Hematopoietic multipotent progenitor cell treated with erythropoietin and hydrocortisone succinate and interleukin-3 and kit ligand, for 17 days (in vitro differentiated cells): ENCODE measurements at places on chromosomes 1 and 21.

DNA sequence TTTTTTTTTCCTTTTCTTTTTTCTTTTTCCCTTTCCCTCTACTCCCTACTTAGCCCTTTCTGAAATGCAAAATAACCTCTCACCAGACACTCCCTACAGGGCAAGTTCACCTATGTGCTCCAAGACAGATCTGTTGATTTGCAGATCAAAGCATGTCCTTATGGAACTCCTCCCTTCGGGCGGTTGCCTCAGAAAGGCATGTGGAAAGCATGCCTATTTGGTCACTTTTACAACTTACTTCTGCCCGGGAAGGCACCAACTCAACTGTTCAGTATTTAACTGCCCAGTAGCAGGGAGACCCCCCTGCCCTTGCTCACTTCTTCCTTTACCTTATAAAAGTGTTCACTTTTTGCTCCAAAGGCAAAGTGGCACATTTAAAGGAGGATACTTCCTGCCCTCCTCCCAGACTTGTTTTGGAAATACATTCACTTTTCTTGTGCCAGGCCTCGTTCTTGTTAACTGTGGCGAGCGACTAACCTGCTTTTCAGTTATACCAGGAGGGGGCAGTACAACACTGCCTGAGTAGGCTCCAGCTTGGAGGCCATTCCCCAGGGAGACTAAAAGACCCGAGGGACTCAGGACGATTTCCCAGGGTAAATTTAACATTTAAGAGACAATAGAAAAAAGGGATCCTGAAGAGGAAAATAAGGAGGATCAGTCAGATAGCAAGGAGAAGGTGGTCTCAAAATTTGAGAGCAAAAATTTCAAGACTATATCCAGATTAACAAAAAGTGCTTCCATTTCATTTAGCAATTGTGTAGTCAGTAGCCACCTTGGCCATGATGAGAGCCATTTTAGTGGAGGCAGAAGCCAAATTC, 12.3 kb upstream of the SLAMF7 start:
- DNase-seq, result peak; percentile 69

DNA sequence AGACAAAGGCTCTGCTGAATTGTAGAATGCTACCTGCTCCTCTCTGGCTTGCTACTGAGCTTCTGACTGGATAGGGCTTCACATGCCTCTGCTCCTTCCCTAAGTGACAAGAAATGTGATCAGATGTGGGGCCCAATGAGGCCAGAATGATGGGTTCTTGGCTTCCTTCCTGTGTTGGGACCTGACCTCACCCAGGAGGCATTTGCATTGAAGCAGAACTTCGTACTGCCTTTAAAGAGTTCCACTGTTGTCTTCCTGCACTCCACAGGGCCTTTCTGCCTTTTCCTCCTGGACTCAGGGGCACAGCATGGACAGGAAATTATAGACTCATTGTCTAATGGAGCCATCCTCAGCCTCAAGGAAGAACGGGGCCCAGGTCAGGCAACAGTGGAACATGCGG, 14.3 kb downstream of the ZNF670 start:
- no peak for DNase-seq

DNA sequence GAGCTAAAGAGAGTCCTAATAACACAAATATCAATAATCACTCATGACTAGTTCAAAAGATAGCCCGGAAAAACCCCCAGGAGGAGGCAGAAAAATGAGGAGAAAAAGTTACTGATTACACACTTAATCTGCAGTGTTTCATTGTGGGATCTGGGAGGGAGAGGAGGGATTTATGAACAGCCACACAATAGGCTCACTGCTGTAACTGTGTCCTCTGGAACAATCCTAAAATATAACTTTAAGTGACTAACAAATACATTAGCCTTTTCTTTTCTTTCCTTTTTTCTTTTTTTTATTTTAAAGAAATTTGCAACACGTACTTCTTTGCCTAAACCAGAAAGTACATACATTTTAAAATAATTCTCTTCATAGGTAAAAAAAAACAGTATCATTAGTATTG, 106.3 kb upstream of the LBR start:
- DNase-seq, result no peak

DNA sequence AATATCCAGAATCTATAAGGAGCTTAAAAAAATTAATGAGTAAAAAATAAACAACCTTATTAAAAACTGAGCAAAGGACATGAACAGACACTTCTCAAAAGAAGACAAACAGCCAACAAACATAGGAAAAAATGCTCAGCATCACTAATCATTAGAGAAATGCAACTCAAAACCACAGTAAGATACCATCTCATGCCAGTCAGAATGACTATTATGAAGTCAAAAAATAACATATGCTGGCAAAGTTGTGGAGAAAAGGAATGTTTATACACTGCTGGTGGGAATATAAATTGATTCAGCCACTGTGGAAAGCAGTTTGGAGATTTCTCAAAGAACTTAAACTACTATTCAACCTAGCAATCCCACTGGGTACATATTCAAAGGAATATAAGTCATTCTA, 25.3 kb downstream of the PIGK start:
- no peak for DNase-seq

DNA sequence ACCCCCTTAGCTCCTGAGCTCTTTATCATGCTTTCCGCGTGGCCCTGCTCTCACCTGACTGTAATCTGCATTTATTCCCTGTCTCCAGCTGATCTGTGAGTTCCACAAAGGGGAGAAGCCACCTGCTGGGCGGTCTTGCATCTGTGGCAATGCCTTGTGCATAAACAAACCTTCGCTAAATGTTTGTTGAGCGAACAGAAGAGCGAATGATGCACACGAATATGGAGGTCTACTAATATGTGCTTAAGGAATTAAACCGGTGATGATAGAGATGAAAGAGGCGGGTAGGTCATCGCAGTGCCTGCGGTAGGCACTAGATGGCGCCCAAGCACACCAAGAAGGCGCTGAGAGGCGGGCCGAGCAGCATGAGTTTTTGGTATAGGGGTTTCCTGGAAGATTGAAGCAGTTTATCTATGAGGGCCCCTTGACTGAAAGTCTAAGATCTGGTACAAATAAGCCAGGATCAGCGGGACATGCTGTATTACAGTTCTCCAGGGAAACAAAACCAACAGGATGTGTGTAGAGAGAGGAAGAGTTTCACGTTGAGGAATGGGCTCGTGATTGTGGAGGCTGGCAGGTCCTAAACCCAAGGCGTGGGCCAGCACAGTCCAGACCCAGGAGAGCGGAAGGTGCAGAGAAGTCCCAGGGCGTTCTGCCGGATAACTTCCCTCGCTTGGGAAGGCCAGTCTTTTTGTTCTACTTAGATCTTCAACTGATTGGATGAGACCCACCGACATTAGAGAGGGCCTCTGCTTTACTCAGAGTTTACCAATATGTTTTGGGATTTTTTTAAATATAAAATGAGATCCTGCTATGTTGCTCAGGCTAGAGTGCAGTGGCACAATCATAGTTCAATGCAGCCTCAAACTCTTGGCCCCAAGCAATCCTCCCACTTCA, 34.7 kb downstream of the TOMM20 start:
- DNase-seq, result peak; percentile 78

DNA sequence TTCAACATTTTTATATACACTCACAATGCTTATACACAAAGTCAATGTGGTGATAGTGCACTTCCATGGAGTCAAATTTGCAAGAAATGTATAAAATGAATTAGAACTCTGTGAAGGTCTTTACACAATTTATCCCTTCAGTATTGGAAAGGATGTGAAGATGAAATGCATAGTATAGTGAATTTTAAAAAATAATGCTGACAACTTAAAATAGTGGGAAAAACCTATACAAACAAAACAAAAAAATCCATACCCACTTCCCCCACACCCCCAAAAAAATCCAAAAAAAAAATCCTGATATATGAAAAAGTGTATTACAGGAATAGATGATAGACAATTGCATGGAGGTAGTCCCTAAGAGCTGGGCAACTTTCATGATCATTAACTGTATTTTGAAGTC, 165.3 kb downstream of the HLX start:
- no peak for DNase-seq

DNA sequence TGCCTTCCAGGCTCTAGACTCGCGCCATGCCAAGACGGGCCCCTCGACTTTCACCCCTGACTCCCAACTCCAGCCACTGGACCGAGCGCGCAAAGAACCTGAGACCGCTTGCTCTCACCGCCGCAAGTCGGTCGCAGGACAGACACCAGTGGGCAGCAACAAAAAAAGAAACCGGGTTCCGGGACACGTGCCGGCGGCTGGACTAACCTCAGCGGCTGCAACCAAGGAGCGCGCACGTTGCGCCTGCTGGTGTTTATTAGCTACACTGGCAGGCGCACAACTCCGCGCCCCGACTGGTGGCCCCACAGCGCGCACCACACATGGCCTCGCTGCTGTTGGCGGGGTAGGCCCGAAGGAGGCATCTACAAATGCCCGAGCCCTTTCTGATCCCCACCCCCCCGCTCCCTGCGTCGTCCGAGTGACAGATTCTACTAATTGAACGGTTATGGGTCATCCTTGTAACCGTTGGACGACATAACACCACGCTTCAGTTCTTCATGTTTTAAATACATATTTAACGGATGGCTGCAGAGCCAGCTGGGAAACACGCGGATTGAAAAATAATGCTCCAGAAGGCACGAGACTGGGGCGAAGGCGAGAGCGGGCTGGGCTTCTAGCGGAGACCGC, 2.0 kb upstream of the OLIG2 start:
- no peak for DNase-seq

- no peak for DNase-seq
Measured at GRCh38 chr1:16048573-16049189, 5.1 kb downstream of the CLCNKB start.

DNA sequence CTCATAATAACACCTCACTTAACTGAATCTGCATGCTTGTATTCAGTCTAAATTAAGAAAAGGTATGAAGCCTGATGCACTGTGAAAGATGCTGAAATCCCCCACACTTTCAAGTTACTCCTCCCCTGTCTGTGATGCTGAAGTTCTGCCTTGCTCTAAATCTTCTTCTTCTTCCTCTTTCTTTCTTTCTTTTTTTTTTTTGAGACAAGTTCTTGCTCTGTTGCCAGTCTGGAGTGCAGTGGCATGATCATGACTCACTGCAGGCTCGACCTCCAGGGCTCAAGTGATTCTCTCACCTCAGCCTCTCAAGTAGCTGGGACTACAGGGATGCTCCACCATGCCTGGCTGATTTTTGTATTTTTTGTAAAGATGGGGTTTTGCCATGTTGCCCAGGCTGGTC, 231.0 kb upstream of the B3GALT2 start:
- DNase-seq, result no peak

GRCh38 chr1:29249951-29250581, 13.7 kb downstream of the PTPRU start:
- no peak for DNase-seq

DNA sequence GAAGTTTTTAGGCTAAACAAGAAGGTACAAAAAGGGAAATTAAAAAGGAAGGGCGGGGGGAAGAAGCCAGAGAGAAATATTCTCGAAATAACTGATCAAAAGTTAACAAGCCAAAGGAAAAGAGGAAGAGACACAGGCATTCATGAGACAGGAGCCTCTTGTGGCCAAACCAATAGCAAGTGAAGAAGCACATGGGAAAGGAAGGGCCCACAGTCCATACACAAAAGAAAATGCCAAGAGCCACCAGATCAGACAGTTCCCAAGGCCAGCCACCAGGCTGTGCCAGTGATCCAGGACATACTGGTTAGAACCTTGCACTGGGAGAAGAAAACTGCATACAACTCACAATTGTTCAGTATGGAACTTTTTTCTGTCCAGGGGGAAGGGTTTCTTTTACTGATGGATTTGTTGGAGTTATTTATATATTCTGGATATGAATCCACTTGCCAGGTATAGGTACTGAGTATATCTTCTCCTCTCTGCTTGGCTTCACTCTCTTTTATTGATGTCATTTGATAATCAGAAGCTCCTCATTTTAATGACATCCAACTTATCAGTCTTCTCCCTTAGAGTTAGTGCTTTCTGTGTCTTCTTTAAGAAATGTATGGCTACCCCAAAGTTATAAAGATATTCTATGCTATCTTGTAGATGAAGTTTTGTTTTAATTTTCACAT, 76.8 kb downstream of the CD46 start:
- peak; percentile 92 for DNase-seq

DNA sequence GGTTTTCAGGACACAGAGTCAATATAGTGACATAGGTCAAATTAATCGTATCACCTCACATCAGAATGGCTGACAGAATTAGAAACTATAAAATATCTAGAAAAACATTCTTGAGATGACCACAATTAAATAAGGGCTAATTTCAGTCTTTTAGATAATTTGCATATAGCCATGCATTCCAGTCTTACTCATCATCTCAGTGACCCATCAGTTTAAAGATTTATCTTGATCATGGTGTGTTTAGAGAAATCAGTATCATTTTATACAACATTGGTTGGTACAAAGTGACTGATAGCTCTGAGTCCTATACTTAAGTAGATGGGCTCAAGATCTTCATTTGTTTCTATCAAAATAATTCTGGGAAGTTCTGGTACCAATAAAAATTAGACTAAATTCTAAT, 262.3 kb upstream of the SNX7 start:
- DNase-seq, result no peak

DNA sequence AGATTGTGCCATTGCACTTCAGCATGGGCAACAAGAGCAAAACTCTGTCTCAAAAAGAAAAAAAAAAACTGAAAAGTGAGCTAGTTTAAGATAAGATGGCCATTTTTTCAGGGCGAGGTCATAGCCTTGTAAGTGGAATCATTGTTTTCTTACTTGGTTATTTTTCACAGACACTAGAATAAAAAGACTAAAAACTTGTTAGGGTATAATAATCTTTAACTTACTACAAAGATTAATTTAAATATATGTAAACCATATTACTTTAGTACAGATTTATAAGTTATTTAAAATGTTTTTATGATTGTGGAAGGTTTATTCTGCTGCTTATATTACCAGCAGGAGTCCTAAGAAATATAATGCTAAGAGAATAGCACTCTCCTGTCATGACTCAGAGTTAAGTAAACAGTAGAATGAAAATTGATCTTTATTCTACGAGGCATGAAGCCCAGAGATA, 23.5 kb downstream of the ANGPTL1 start:
- DNase-seq, result no peak

DNA sequence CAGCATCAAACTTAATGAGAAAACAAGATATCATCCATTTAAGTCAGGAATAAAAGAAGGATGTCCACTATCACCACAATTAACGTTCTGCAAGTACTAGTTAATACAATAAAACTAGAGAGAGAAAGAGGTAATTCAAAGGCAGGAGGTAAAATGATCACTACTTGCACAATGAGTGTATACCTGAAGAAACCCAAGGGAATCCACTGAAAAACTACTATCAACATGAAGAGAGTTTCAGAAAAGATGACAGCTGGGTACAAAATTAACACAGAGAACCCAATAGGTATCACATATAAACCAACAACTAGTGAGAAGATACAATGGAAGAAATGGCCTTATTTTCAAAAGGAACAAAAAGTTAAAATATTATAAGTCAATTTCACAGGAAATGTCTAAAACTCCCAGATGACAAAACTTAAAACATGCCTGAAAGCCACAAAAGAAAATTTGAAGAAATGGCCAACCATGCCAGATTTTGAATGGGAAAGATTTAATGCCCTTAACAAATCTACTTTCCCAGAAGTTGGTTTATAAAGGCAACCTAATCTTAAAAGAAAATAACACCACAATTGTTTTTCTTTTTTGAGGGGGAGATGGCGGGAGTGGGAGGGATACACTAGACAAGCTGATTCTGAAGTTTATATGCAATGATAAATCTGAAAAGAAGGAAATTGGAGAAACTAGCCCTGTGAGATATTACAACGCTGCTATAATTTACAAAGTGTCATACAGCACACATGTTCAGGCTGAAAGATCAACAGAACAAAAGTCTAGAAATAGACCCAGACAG, 17.8 kb downstream of the VPS26C start:
- no peak for DNase-seq

GRCh38 chr1:55169126-55169525, 46.0 kb downstream of the USP24 start:
- no peak for DNase-seq
